ENCODE measurements at places on chromosomes 3 and 15. TPM values are rescaled to one million over a fixed set of nuclear protein-coding genes. Genes with fewer than 3 reads are reported as not detected.

DNA sequence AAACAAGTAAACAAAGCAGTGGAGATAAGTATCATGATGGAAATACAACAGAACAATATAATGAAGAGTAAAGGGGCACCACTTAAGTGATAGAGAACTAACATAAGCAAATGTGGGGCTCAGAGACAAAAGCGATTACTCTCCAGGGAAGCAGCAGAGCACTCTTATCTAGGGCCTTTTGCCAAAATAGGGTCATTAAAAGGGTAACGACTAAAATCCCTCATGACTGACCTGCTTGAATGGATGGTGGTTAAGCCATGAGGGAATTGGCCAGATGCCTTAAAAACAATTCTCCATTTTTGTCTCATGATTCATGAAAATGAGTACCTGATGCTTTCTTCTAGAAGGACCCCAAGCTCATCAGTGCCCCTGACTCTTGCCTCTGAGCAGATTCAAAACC is 3.2 kb upstream of the SLC7A14 start:
- DNase-seq = no peak

GRCh38 chr15:31084176-31084575 is 17.3 kb downstream of the TRPM1 start:
- no peak for DNase-seq

Gene LSAMP
- total RNA-seq = 23.5 TPM

Gene MAP1A
- total RNA-seq = 33.2 TPM

Gene MORC1
- total RNA-seq = not detected

GRCh38 chr3:107806536-107806935 is 283.8 kb downstream of the BBX start:
- DNase-seq = no peak

GRCh38 chr3:182565916-182566796 is 227.1 kb upstream of the ATP11B start:
- DNase-seq = no peak

DNA sequence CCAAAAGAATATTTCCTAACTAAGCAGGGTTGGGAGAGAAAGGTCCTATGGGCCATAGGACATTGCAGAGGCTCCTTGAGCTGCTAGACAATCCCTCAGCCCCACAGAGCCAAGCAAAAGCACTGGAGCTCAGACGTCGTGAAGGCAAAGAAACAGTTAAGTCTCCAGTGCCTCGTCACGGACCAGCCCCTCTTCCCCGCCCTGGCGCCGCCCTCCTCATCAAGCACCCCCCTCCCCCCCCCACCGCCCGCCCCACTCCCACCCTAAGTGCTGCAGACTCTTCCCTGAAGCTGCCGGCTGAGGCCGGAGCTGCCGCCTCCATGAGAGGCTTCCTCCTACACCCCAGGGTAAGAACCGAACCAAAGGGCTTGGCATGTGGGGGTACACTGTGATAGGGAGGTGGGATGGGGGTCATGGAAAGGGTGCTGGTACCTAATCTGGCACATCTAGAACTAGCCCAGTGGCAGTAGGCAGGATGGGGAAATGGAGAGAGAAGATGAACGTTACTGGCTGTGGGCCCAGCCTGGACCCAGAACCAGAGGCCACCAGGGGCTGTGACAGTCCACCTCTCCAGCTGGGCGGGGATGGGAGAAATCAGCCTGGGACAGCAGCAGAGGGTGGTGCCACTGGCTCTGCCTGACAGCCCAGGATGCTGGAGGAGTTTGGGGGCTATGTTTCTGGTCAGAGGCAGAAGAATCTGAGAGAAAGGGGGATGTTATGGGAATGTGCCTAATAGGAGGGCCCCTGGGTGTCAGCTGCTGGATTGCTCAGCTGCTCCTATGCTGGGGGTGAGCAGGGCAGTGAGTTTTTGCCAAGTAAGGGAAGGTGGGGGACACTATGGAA is at the start of gene MAP1A:
TSS of gene MAP1A (plus strand) at position 255 of the 843 bp plus-strand sequence. CDS start 3,866 bp downstream, outside the sequence.
- peak; percentile 89 for DNase-seq

Gene CLSTN2
- 6.8 TPM for total RNA-seq

DNA sequence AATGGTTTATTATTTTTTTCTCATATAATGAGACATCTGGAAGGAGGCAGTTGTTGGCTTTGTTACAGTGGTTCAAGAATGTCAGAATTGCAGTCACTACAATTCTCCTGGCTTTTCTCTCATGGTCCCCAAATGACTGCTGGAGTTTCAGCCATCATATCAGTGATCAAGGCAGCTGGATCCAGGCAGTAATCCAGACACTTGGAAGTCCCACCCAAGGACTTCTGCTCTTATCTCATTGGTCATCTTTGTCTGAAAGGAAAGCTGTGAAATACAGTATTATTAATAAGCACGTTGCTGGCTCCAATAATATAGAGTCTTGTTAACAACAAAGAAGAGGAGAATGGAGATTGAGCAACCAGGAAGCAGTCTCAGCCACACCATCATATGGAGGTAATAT is 22.9 kb upstream of the MED12L start:
- no peak for DNase-seq

DNA sequence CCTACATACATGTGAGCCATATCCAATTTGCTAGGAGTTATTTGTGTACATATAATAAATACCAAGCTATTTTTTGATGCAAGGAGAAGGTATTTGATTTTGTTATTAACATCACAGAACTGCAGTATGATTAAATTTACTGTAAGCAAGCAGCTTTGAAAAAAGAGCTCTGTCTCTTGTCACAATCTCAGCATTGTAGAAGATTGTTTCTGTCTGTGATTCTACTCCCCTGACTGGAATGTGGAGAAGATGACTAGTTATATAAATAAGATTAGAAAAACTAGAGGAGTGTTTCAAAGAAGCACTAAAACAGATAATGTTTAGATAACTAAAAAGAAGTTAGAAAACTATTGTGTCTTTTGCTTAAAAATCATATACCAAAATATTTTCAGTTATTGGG is 17.1 kb upstream of the DCBLD2 start:
- no peak for DNase-seq

Gene THPO
- not detected for total RNA-seq

DNA sequence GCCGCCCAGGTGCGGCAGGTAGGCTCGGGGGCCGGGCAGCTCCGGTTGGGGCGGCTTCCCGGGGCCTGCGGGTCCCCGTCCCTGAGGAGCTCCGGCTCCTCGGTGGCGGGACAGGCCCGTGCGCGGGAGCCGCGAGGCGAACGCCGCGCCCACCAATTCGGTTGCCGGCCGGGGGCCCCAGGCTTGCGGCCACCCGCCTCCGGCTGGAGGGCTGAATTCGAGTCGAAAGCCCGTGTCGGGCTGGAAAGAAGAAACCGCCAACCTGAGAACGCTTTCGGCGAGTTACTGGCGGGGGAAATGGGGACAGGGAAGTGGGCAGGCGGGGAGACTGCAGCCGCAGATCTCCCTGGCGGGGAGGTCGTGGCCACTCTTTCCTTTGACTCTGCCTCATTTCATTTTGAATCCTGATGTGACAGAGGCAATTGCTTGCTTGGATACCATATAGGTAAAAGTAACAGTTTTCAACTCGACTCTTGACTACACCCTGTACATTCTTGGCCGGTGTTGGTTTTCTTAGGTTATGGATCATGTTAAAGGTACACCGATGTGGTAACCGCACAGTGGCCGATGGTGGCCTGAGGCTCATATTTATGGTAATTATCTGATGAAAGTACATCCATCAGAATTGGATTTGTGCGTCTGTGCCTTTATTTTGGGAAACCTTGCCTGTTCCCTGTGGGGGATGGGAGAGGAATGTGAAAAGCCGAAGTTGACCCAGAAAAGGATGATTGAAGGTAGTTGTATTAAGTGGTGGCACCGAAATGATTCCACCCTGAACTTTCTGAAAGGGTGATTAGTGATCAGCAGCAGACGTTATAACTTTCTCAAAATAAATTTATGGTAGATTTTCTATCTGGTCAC is 1.7 kb downstream of the B3GNT5 start:
- peak; percentile 65 for DNase-seq

GRCh38 chr3:41317718-41318117 is 118.4 kb downstream of the CTNNB1 start:
- DNase-seq = no peak

- DNase-seq = no peak
These were observed 47.0 kb downstream of the MAP2K1 start for GRCh38 chr15:66433726-66434125.

Gene CLDN18
- not detected for total RNA-seq

GRCh38 chr3:111603679-111604078 is 8.5 kb upstream of the ZBED2 start:
- DNase-seq = no peak

Gene GRAMD2A
- 0.16 TPM for total RNA-seq

DNA sequence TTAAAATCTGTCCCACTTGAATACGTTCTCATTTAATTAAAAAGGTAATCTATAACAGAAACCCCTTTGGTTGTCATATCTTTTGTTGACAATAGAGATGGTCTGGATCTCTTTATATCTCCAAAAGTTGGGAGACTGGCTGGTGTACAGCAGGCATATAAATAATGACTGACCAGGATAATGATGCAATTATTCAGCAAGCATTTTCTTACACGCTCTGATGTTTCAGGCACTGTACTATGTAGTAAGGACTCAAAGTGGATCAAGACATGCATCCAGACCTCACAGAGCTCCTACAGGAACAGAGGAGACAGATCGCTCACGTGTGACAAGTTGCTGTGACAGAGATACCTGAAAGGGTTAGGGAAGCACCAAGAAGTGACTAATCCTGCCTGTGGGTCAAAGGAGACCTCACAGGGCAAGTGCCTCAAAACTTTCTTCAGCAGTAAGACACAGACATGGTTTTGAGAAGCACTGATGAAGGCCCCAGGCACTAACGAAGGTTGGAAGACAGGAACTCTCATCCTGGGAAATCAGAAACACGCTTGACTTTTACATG is 25.7 kb downstream of the VPS39 start:
- DNase-seq = no peak

DNA sequence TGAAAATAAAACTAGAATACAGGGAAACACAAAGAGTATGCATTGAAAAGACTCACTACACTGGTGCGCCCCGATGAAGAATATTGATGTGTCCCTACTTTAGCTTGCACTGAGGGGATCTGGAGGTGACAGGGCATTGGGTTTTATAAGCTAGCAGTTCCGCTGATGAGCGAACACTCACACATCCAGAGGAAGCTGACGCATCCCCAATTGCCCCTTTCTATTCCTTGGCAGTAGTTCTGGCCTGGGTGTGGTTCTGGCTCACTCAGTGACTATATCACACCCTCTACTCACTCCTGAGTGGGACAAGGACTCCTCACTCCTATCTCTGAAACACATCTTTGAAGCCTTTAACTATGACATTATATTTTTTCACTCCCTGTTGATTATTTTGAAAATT is 71.0 kb downstream of the B3GNT5 start:
- DNase-seq = no peak

DNA sequence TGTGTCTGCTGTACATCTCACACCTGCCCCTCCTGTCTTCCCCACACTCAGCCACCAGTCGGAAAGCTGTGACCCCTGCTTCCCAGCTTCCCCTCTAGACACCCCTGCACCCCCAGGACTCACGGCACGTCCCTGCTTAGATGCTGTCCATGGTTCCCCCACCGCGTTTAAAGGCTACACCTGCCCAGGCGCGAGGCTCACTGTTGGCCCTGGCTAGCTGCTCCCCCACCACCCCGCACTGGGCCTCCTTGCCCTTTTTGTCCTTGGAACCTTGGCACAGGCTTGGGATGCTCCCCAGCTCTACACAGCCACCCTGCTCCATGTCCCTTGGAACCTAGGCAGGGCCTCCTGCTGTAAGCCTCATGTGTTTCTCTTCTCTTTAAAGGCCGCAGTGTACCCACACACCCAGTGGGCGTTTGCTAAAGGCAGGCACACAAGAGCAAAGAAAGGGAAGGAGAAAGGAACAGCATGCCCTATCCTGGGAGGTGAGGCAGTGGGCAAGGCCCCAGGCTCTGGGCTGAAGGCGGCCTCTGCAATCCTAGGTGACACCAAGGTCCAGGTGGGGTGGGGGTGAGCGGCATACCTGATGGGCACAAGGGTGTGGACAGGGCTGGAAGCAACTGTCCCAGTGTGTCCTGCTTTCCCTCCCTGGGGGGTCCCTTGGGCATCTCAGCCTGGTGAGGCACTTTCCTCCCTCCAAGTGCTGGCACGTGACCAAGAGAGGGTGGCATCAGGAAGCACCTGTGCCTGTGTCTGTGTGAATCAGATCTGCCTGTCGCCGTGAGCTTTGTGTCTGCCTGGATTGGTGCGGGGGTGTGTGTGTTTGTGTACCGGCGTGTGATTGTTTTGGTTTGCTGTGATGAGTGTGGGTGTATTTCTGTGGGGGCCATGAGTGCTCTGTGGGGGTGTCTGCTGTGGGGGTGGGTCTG is 54.4 kb downstream of the TPRA1 start:
- no peak for DNase-seq

- DNase-seq = no peak
These were observed 32.8 kb downstream of the ARRDC4 start for GRCh38 chr15:97993310-97993738.

GRCh38 chr15:89088605-89089315 is 504 bp downstream of the ABHD2 start:
- DNase-seq = peak; percentile 70

Gene PIERCE2
- 5.0 TPM for total RNA-seq

Gene TGFBR2
- 215 TPM for total RNA-seq

GRCh38 chr3:153767601-153768560 is 353.3 kb upstream of the ARHGEF26 start:
- DNase-seq = peak; percentile 57

Gene ACP3
- total RNA-seq = 6.5 TPM

DNA sequence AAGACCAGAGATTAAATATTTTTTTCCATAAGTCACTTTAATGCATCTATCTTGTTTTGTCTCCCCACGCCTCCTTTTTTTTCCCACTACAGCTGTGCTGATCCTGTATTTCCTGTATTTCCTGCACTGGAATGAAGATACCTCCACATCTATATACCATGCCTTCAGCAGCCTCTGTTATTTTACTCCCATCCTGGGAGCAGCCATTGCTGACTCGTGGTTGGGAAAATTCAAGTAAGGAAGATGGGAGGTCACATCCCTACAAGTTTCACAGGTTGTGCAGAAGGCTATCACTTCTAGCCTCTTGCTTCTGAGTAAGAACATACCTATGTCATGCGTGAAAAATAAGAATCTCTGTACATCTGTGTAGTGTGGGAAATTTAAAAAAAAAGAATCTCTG is 3.1 kb downstream of the SLC15A2 start:
- DNase-seq = no peak

- DNase-seq = no peak
These were observed 7.0 kb downstream of the MCCC1 start for GRCh38 chr3:183092256-183092655.

- no peak for DNase-seq
These were observed 1144.5 kb downstream of the TUSC7 start for GRCh38 chr3:117853923-117854668.

- no peak for DNase-seq
These were observed 66.6 kb upstream of the TBC1D5 start for GRCh38 chr3:17808994-17809393.

- no peak for DNase-seq
These were observed 294.1 kb downstream of the NTRK3 start for GRCh38 chr15:87962428-87962827.

DNA sequence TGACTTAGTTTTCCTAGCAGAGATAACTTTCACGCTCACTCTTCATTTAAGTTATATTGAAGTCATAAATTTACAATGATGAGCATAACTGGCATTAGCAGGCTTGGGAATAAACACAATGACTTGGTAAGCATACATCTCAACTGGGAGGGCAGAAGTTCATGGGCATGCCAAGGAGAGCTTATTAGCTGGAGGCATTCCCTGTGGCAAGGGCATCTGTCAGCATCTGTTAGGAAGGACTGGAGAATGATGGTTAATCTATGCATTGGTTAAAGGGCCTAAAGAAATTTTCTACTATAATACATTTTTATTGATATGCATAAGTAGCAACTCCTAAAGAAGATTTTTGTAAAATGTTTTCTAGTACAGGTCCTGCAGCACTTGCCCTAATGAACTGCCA is 52.4 kb downstream of the NEK11 start:
- DNase-seq = no peak

- DNase-seq = no peak
These were observed 331.8 kb upstream of the ROBO1 start for GRCh38 chr3:80099559-80100066.
